ENCODE measurements at places on chromosomes 4 and X.

GRCh38 chr4:119593698-119594097 is 34.9 kb downstream of the PDE5A start:
- DNase-seq, result no peak

DNA sequence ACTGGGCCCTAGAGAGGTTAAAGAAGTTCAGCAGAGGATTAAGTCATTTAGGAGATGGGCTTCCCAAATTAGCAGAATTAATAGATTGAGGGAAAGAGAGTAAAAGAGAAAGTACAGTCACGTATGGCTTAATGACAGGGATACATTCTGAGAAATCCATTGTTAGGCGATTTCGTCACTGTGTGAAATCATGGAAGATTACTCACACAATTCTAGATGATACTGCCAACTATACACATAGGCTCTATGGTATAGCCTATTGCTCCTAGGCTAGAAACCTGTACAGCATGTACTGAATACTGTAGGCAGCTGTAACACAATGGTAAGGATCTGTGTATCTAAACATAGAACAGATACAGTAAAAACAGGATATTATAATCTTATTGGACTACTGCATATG is 180.6 kb downstream of the RNF150 start:
- no peak for DNase-seq

DNA sequence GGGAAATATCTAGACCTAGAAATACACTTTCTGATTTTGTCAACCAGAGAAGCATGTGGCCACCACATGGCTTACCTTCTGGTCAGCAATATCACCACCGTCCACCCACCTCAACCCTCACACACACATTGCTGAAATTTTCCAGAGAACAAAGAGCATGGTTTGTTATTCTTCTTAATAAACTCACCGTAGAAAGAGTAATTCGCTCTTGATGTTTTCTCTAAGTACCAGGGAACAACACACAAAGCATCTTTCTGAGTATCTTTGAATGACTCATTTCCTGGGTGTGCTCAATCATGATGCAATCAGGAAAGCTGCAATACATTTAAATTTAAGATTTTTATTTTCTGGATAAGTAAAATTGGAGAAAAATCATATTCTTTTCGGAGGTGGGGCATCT is 24.7 kb upstream of the LRAT start:
- DNase-seq, result no peak

DNA sequence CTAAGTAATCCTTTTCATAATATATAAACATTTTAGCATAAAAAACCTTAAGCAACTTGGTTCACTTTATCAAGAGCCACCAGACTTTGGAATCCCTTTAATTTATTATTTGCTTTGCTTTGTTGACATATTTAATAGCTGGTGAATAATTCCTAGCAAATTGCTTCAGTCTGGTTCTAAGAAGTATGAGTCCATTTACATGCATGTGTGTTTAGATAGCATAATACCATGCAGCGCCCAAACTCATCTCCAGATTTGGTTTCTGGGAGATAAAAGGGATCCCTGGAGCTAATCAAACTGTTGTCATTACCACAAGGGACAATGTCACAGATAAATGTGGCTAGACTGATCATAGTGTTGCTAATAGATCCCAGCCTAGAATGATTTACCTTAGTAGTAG is 111.8 kb downstream of the TMEM144 start:
- DNase-seq, result no peak

GRCh38 chrX:27746516-27746915 is 61.3 kb upstream of the MAGEB10 start:
- no peak for DNase-seq

DNA sequence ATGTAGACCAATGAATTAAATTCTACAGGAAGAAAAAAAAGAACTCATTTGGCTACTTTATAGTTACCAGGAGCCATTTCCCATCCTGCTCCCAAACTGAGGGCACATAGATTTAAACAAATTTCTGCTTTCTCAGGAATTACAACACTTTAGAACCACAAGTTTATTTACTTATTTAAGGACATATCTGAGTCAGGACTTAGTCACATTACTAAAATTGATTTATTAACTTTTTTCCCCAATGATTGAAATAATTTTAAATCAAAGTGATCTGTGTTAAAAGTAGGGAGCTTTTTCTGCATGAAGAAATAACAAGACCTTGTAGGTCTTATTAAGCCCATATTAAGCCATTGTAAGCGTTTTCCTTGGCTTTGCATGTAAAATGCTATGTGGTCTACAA is 291.0 kb upstream of the HAND2 start:
- no peak for DNase-seq

DNA sequence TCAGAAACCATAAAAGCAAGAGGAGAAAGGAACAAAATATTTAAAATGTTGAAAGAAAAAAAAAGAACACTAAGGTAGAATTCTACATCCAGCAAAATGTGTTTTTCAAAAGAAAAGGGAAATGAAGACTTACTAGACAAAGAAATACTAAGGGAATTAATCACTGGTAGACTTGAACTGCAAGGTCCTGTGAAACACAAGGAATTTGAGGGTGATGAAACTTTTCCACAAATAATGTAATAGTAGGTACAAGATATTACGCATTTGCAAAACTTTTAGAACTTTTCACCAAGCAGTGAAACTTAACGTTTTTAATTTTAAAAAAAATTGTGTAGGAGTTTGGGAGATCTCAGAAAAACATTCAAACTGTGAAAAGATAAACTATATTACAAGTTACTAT is 180.3 kb upstream of the MAGEB16 start:
- no peak for DNase-seq

- DNase-seq, result no peak
These were observed 7.4 kb downstream of the TADA2B start for GRCh38 chr4:7050481-7051143.

DNA sequence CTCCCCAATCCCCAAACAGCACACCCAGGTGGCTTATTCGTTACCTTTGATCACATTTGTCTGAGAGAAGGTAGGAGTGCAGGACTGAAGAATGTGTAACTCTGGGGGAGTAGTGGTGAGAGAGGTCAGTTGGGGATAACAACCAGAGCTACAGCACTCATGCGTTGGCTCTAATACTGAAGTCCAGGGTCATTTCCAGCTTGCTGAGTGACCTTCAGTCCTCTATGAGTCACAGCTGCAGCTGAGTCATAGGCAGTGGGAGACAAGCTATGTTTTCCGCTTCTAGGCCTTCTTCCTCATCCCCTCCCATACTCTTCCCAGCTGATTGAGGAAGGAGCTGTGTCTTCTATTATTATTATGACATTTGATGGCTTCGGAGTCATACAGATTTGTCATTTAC is 31.6 kb upstream of the CT47C1 start:
- DNase-seq, result no peak

GRCh38 chr4:132076829-132077228 is 1072.3 kb upstream of the PCDH10 start:
- DNase-seq, result no peak

GRCh38 chrX:10450959-10451355 is 169.4 kb downstream of the MID1 start:
- DNase-seq, result no peak

GRCh38 chr4:57053508-57053907 is 56.7 kb downstream of the IGFBP7 start:
- DNase-seq, result no peak

DNA sequence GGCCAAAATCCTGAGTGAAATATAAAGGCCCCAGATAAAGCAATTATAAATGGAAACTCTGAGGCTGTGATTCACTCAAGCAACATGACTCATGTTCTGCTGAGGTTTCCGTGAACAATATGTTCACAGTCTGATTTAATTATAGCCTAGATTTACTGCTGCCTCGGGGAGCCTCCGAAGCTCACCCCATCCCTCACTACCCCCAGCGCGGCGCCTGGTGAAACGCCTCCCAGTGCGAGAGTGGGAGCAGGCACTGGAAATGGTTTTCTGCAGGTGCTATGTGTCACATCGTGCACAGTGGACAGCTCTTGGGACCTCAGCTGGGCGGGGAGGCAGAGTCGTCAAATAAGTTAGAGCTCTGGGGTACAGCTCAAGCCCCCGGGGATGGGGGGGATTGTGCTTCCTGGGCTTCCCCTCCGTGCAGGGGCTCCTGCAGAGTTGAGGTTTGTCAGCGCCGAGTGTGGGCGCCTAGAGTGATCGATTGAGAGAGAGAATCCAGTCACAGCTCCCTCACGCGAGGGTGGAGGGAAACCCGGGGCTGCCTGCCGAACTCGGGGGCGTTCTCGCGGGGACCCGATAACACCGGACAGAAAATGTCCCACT is 110.6 kb downstream of the PHKA2 start:
- DNase-seq, result no peak

GRCh38 chr4:26459054-26459755 is 31.1 kb downstream of the CCKAR start:
- DNase-seq, result no peak

- DNase-seq, result no peak
These were observed 22.1 kb downstream of the ZRSR2 start for GRCh38 chrX:15812192-15812938.

DNA sequence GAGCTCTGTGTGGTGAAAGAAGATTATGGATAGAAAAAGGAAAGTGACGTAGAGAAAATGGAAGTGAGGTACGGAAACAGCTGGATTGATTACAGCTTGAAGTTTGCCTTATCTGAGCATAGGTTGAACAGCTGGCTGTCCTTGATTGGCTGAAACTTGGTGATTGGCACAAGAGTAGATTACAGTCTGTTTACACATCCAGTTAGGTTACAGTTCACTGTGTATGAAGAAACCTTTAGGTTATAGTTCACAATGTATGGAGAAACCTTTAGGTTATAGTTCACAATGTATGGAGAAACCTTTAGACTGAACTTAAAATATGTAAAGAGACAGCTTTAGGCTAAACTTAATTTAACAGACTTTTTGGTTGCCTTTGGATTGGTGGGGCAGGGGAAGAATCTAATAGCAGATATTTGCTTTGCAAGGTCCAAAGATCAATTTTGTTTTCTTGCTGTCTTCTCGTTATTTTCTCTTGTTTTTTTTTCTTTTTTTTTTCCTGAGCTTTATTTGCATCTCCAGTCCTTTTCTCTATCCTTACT is 15.6 kb upstream of the ART3 start:
- no peak for DNase-seq

- DNase-seq, result no peak
These were observed 111.6 kb upstream of the GPRIN3 start for GRCh38 chr4:89419111-89419695.

- no peak for DNase-seq
These were observed 124.8 kb upstream of the SLIT2 start for GRCh38 chr4:20126906-20127305.

GRCh38 chrX:154064637-154065435 is 32.7 kb downstream of the MECP2 start:
- no peak for DNase-seq

DNA sequence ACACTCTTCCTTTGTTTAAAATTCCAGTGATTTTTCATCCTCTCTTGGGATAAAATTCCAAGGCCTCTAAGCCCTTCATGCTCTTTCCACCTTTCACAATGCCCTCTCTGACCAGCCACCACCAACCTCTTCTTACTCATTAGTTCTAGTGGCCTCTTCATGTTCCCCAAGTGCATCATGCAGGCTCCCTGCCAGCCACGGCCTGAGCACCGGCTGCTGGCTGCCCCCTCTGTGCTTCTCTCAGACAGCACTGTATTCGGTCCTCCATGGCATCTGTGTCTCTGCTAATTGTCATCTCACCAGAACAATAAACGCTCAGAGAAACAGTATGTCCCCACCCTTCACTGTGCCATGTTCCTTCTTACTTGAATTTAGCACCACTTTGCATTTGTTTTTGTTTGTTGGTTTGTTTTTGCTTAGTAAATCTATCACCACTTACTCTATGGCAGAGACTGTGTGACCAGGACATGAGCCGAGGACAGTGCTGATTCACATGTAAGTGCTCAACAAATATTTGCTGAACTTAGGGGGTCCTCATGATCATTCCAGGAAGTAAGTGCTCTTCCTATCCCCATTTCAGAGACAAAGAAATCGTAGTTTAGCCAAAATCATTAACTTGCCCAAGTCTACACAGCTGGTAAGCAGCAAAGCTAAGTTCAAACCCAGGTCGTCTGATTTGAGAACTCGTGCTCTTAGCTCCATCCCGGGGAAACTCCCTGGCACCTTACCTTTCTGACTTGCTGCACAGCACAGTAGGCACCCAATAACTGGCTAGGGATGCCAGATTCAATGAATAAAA is 77.1 kb upstream of the UCP1 start:
- no peak for DNase-seq

DNA sequence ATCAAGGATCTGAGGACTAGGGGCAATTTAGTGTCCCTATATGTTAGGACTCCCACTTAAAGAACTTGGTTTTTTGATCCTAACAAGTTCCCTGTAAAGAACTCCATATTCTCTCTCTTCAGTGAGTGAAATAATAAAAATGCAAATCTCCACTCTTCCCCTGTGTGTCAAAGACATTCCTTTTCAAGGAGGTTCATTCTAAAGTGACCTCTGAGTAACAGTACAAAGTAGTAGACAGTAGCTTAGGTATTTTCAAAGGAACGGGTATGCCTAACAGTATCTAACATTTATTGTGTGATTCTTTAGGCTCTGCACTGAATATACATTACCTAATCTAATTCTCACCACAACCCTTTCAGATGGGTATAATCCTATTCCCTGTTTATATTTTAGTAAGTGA is 58.4 kb upstream of the SCOC start:
- DNase-seq, result no peak

GRCh38 chrX:148774276-148774675 is 273.9 kb downstream of the AFF2 start:
- no peak for DNase-seq

- DNase-seq, result no peak
These were observed 21.3 kb upstream of the TSPAN5 start for GRCh38 chr4:98679738-98680137.

GRCh38 chrX:87338510-87338909 is 179.1 kb upstream of the KLHL4 start:
- DNase-seq, result no peak

DNA sequence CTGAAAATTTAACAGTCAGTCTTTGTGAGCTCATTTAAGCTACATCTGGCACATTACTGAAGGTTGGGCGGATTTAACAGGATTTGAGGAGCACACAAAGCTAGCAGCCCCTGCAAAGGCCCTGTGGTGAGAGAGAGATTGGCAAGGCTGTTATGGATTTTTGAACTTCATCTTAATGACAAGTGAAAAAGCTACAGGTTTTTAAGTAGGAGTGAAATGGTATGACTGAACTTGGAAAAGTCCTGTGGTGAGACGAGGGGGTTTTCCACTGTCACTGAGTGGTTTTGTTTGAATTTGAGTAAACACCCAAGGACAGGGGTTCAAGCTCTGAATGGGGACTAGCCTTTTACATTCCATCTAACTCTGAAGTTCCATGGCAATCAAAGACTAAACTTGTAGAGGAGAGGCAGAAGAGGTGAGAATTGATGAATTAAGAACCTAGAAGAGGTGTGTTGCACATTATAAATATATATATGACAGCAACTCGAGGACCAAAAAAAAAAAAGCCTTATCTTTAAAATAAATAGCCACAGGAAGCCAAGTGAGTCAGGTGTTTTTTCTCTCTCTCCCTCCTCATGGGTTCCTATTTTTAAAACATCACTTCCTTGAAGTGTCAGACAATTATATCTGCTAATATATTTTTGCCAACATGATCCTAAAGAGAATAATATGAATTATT is 47.8 kb upstream of the CLNK start:
- no peak for DNase-seq

GRCh38 chrX:37802028-37802427 is 22.2 kb downstream of the CYBB start:
- no peak for DNase-seq

GRCh38 chr4:120873554-120873953 is 49.0 kb downstream of the PRDM5 start:
- DNase-seq, result peak; percentile 14
